Stimulated activated CD8-positive, alpha-beta memory T cell treated with anti-CD3 and anti-CD28 coated beads, Interleukin-7, amount 100 ng/mL, for 4 hours (primary cell): ENCODE measurements at places on chromosomes 12 and 14.
A peak's percentile ranks its signal among the peaks of the same experiment; 100 is the strongest.

- no peak for DNase-seq
Measured at GRCh38 chr14:45133683-45134050, 614 bp downstream of the FKBP3 start.

DNA sequence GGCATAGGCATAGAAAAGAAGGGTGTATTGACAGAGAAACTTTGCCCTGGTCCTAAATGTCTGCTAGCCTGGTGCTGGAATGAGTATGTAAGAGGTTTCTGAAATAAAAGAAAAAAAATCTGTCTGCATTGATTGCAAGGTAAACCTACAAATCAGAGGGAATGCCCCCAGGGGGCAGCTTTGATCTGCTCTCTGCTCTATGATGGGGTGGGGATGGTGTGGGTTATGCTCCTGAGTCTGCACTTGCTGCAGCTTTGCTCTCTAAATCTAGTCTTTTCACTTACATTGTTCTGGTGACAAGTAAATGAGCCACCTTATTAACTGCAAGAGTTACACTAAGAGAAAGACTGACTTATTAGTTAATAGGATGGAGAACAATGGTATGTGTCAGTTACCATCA lies 468.4 kb upstream of the STXBP6 start:
- DNase-seq: no peak

GRCh38 chr14:77607741-77608302 lies 8.6 kb downstream of the SPTLC2 start:
- no peak for DNase-seq

DNA sequence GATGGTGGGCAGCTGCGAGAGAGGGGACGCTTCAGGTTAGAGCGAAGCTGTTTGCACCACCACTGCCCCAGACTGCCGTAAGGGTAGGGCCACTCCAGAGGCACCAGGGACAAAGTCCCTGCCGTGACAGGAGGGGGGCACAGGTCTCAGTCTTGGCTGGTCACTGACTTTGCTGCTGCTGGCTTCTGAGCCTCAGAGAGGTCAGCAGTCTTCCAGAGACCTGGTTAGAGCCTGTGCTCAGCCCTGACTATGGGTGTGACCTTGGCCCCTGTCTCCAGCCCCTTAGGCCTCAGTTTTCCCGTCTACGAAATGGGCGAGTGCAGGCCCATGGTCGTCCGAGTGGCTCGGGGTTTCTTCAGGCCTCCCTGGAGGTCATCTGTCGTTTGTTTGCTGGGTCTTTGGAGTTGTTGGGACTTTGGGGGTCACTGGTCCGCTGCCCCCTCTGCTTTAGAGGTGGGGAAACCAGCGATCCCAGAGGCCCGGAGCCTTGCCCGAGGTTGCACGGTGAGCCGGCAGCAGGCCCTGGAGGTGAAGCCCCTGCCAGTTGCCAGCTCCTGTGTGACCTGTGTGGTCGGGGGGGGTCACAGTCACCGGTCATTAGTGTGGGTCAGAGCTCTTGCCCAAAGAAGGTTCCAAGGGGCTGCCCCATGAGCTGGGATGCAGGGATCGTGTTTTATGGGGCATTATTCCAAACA lies 15.3 kb downstream of the MEG3 start:
- no peak for DNase-seq

GRCh38 chr12:103929046-103929783 lies 995 bp upstream of the HSP90B1 start:
- DNase-seq: peak; percentile 83

GRCh38 chr12:132175496-132176384 lies 31.5 kb downstream of the NOC4L start:
- no peak for DNase-seq

DNA sequence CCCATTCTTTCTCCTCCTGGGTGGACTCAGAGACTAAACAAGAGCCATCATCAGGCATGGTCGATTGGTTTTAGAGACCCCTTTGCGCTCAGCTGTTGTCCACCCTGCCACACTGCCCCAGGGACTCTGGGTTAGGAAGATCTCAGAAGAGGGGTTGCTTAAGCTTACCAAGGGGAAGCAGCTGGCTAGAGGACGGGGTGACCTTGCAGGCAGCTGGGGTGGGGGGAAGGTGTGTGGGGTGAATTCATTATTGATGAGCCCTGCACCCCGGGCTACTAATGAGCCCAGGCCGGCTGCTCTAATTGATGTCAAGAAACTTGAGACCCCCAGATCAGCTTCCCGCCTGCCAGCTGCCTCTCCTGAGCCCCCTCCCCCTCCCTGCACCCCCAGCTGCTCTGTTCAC lies 8.7 kb upstream of the ZNF385A start:
- DNase-seq: no peak

DNA sequence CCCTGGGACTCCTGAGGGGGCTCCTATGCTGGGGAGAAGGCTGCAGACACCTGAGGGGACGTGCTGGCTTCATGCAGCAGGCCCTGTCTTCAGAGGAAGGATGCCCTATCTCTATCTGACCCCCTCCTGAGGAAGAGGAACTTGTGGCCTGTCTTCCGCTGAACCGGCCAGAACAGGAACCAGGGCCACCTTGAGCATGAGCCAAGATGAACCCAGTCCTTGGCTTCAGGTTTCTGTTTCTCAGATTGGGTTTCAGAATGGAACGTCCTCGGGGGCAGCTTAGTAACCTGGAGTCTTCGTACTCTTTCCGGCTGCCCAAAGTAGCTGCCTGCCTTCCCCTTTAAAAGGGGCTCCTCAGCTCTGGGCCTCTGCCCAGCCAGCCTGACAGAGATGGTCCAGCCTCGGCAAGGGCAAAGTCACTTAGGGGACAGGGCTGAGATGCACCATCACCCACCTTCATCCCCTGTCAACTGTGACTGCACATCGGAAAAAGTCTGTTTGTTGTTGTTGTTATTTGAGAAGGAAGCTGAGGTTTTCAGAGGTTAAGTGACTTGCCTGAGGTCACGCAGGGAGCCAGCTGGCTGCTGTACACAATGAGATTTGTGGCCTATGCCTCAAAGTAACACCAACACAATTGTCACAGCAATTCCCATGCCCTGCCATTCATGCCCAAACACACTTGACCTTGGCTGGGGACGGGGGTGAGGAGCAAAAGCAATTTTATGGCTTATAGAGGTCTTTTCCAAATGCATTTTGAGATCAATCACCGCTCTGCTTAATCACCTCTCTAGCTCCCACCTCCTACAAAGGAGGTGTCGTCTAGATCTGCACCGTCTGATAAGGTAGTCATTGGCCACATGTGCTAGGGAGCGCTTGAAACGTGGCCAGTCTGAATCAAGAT lies 13.4 kb downstream of the ASB2 start:
- DNase-seq: peak; percentile 38

GRCh38 chr12:51534216-51535074 lies 56.6 kb upstream of the SCN8A start:
- DNase-seq: no peak

DNA sequence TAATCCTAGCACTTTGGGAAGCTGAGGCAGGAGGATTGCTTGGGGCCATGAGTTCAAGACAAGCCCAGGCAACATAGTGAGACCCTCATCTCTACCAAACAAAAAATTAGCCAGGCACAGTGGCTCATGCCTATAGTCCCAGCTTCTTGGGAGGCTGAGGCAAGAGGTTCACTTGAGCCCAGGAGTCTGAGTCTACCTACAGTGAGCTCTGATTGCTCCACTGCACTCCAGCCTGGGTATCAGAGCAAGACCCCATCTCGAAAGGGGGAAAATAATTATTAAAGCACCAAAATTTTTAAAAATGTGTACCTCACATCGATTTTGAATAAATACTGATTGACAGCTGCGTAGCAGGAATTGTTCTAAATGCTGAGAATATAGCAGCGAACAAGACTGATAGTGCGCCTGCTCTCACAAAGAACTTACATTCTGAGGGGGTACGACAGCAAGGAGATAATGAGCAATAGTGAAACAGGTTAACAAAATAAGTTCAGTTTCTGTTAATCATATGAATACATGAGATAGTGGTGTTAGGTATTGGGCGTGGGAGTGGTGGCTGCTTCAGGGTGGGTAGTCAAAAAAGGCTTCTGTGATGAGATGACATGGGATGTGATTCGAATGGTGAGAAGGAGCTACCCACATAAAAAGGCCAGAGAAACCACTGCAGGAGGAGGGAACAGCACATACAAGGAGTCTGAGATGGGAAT lies 19.6 kb downstream of the HCFC2 start:
- DNase-seq: no peak

DNA sequence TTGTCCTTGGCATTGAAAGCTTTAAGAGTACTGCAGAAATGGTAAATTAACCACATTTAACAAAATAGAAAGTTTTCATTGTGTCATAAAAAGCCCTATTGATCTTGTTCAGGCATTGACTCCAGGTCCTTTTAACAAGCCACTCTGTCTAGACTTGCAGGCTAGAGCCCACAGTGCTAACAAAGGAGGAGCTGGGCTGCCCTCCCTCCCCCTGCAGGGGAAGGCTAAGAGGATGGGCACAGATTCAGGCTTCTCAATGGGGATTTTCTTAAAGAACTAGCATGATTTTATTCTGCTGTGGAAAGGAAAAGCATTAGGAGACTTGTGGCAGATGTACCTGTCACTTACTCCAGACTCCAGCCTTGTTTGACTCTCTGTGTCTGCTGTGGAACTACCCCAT lies 463.6 kb downstream of the NRXN3 start:
- no peak for DNase-seq

DNA sequence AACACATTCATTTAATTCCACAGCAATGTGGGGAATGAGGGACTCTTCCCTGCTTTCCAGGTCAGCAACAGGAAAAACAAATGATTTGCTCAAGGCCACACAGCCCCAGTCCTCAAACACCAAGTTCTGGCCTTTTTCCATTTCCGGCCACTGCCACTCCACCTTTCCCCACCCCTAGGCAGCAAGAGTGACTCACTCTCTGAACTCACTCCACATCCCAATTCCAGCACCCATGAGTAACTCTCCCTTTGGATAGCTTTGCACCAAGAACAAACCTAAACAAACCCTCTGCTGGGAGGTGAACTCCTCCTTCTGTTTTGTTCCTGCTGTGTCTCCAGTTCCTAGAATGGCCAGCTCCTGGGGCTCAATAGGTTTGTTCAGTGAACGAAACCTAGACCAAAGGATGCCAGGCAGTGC lies 30.4 kb upstream of the PLEKHG6 start:
- no peak for DNase-seq

DNA sequence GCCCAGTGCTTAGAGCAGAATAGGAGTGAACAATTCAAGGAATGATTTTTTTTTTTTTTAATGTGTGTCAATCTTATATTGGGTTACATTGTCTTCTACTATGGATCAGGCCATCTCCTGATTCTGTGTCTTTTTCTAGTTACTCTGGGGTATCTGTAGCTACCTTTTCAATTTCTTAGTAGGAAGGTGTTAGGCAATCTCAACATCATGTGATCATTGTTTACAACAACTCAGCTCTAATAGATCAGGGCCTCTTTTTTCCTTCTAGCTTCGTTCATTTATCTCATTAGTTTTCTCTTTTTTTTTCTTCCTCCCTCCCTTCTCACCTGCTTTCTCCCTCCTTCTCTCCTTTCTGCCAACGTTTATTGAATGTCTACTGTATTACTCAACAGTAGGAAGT lies 8.9 kb downstream of the SOCS2 start:
- DNase-seq: no peak

DNA sequence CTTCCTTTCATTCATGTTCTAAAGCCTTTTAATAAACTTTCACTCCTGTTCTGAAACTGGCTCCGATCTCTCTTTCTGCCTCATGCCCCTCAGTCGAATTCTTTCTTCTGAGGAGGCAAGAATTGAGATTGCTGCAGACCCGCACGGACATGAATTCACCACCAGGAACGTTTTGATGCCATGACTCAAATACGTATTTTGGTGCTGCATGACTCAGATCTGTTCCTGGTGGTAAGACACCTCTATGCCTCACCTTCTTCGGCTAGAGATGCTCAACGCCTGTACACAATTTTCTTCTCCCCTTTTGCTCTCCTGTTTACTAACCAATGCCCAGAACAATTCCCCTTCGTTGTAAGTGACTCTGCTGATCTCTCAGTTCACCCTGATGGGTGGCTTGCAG lies 52.0 kb upstream of the RIMBP2 start:
- DNase-seq: no peak

- DNase-seq: no peak
Measured at GRCh38 chr12:100329800-100330199, 27.1 kb upstream of the SLC17A8 start.

DNA sequence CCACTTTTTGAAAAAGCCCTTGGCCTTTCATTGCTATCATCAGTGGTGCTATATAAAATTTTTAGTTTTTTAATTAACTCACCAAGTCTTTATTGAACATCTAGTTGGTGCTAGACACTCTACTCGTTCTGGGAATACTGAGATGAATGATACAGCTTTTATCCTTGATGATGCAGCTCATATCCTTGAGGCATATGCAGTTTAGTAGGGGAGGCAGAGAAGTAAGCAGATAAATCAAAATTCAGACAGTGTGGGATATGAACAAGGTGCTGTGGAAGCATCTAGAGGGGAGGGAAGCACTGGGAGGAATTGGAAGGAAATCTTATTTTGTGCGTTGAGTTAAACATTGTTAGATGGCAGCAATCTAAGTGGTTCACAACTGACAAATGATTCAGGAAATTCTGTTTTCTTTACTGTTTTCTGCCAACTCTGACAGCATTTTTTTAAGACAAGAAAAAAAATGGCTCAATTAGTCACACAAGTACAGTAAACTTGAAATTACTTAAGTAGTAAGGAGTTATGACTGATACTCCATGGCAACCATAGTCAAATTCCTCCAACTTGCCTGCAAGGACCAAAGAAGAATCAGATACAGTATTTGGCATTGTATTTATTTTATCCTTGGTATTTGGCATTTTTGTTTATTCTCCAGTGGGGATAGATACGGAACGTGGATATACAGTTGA lies 119.2 kb downstream of the TMTC2 start:
- DNase-seq: no peak

DNA sequence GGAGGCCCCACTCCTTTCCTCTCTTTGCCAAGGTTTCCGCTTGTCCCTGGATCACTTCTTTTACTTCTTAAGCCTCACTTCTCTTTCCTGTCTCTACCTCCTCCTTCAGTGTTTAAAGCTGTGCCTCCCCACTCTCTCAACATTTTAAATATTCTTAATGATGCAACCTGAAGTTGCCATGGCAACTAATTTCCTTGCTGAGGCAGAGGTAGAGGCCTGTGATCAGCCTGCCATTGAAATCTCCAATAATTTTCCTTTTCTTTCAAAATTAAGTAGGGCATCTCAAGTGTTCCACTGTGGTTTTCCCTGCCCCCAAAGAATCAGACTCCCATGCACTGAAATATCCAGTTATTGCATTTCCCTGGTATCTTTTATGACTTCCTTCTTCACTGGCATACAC lies 108.6 kb upstream of the VRK1 start:
- DNase-seq: no peak

GRCh38 chr12:2940564-2940963 lies 18.6 kb upstream of the TEAD4 start:
- no peak for DNase-seq

DNA sequence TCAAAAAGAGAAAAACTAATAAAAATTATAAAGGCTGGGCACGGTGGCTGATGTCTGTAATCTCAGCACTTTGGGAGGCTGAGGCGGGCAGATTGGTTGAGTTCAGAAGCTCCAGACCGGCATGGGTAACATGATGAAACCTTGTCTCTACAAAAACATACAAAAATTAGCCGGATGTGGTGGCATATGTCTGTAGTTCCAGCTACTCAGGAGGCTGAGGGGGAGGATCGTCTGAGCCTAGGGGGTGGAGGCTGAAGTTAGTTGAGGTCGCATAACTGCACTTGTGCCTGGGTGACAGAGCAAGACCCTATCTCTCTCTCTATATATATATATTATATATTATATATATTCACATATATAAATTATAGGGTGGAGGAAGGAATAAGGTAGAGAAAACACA lies 32.5 kb upstream of the ANO2 start:
- DNase-seq: no peak
